SJCRH30 (cell line): ENCODE measurements at places on chromosomes 1 and 21.

GRCh38 chr21:44708866-44709425 is 2.4 kb downstream of the TSPEAR start:
- no peak for DNase-seq

DNA sequence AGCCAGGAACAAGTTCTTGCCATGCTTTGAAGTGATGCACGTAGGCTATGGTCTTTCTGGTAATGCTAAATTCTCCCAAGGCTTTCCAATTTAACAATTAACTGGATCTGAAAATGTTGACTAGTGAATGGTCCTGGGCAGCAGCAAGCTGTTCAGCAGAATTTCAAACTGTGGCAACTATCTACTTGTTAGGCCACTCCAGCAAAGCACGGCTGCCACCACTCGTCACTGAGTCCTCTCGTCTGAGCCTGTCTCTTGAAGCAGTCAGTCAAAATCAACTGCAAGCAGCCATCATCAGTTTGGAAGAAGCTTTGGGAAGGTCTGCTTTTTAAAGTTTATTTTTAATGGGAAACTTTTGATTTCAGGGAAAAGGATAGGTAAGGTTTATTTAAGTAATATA is 6.1 kb downstream of the FLVCR1 start:
- DNase-seq, result no peak

GRCh38 chr1:90405726-90406125 is 311.4 kb downstream of the BARHL2 start:
- DNase-seq, result no peak

- DNase-seq, result no peak
Observed at GRCh38 chr1:179380299-179380698, 14.5 kb downstream of the AXDND1 start.

DNA sequence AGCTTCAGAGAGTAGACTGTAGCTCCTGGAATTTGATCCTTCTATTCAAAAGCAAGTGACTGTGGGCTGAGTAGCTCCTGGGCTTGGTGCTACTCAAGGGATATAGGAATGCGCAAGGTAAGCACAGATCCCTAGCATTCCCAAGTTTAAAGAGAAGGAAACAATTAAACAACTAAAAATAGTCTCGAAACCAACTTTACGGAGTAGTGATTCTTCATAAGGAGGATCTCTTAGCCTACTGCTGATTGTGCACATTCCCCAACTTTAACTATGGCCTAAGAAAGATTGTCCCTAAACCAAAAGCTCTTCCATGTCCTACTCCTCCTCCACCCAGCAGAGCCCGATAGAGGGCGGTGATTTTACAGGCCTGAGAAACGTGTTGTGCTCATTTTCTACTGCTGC is 226.5 kb upstream of the CAMK1G start:
- no peak for DNase-seq

DNA sequence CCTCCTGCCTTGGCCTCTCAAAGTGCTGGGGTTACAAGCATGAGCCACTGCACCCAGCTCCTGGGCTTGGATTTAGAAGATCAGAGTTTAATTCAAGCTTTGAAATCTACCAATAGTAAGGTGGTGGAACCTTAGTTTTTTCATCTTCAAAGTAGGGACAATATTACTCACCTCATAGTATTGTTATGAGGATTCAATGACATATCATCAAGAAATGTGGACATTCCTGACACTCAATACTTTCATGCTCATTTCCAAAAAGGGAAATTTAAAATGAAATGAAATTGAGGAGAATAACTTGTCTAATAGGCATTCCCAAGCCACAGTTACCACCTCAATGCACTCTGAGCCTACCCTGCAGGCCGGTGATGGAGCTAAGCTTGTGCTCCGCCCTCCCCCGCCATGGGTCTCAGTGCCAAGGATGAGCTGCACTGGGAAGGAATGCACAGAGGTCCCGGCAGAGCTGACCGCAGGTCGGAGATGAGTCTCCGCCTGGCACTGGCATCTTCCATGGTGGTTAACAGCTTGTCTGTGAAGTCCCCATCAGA is 56.5 kb upstream of the BCAR3 start:
- peak; percentile 68 for DNase-seq

DNA sequence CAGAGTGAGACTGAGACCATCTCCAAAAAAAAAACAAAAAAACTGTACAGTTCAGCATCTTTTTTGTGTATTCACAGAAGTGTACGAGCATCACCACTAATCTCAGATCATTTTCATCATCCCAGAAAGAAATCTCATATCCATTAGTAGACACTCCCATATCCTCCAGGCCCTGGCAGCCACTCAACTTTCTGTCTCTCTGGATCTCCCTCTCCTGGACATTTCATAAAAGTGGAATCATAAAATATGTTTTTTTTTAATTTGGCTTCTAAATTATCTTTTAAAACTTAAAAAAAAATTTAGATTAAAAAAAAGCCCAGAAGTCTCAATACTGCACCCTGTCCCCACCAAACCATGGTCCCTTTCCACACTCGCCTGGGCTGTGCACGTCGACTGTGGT is 22.1 kb downstream of the RIPPLY3 start:
- DNase-seq, result no peak

GRCh38 chr1:72631449-72631848 is 349.1 kb upstream of the NEGR1 start:
- no peak for DNase-seq

- DNase-seq, result no peak
Observed at GRCh38 chr1:21893046-21893805, 43.9 kb downstream of the HSPG2 start.

GRCh38 chr1:168972225-168972624 is 134.3 kb upstream of the ATP1B1 start:
- no peak for DNase-seq

DNA sequence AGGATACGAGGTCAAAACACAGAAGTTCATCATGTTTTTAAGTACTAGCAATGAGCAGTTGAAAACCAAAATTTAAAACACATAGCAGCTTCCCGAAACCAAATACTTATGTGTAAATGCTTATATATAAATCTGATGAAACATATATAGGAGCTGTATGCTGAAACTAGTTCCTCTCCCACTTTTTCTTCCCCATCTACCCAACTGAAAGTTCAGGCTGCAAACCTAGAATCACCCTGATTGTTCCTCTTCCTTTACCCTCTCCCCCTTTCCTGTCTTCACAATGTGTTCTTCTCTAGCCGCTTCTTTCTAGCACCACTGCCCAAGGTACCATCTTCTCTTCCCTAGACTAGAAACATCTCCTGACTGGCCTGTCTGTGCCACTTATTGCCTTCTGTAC is 90.6 kb downstream of the ST3GAL3 start:
- DNase-seq, result no peak

DNA sequence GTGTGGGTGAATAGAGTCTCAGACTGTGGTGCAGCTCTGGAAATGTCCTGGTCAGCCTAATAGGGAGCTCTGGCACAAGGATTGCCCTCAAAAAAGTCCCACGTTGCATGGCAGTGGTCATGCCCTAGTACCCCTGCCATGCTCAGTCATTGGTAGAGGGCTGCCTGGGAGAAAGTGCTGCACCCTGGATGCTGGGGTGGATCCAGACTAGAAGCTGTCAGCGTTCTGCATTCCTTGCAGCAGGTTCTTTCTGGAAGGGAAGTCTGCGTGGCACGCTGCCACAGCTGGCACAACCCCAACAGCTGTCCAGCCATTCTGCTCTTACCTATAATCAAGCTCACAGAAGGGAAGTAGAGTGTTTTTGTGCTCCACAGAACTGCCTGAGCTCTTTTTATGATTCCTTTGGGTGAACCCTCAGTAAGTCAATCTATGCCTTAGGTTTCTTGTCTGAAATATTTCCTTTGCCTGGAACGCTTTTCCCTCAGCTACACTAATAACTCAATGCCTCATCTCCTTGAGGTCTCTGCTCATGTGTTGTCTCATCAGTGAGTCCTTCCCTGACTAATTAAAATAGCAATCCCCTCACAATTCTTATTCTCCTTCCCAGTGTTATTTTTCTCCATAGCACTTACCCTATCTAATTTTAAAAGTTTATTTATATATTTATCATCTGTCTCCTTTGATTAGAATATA is 61.5 kb upstream of the JAK1 start:
- peak; percentile 14 for DNase-seq

- no peak for DNase-seq
Observed at GRCh38 chr1:25766721-25767436, 33.1 kb upstream of the SELENON start.

DNA sequence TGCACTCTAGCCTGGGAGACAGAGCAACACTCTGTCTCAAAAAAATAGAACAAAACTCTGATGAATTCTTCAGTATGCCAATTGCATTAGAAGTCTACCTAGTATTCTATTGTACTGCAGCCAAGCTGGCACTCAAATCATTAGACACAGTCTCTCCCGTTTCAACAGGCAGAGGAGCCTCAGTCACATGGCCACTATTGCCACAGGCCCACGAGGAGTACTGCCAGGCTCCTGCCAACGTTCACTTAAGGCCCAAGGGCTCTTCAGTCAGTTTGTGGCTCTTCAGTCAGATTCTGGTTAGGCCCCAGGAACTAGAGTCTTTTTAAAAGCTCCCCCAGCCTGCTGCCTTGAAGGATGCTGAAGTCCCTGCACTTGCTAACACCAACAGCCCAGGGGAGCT is 73.4 kb downstream of the SH3BGR start:
- no peak for DNase-seq

- no peak for DNase-seq
Observed at GRCh38 chr1:67314696-67315095, 7.0 kb downstream of the IL12RB2 start.

GRCh38 chr1:43340559-43340958 is 2.9 kb downstream of the MPL start:
- DNase-seq, result no peak

DNA sequence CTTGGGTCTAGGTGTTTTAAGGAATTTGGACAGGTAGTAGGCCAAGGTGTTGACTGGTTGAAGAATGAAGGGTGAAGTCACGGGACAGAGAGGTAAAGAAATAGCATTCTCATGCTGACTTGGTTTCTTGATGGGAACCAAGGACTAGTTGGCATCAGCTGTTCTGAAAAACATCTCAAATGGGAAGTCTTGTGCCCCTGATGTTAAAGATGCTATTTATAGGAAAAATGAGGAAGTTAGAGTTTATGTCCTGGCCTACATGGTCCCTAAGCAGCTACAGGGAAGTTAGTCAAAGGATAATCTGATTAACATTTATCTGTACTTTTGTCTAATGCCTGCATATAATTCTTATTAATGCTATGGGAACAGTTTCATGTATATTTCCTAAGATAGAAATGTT is 262.4 kb downstream of the HHIPL2 start:
- DNase-seq, result no peak

GRCh38 chr1:170929835-170930554 is 5.3 kb upstream of the MROH9 start:
- DNase-seq, result peak; percentile 9

DNA sequence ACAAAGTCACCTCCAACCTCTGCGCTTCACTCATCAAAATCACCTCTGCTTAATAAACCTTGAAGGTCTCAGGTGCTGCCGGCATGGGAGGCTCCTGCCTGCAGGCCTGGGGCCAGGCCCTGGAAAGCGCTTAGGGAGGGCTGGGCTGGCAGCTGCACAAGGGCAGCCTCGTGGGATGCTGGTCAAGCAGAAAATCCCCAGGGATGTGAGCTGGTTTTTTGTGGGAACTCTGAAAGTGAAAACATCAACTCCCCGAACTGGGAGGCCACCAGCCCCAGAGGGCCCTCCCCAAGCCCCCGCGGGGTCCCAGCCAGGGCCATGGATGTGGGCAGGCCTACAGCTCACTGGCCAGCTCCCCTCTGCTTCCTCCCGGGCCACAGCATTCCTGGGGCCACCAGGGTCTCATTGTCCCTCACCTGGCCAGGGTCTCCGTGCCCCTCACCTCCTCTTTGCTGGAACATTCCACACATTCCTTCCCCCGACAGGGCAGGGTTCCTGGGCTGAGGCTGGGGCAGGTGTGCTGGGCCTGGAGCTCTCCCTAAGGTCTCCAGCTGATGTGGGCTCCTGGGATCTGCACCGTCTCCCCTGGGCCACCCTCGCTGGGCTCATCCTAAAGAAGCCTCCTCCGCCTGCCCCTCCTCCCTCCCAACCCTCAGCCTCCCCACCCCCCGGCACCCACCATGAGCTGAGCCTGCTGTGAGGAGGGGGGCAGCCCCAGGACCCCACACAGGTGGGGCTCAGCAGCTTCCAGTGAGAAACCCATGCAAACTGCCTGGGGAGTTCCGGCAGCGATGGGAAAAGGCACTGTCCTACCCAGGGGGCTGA is 36.0 kb upstream of the POFUT2 start:
- DNase-seq, result peak; percentile 63

- peak; percentile 79 for DNase-seq
Observed at GRCh38 chr1:167650269-167651160, 20.5 kb downstream of the RCSD1 start.

DNA sequence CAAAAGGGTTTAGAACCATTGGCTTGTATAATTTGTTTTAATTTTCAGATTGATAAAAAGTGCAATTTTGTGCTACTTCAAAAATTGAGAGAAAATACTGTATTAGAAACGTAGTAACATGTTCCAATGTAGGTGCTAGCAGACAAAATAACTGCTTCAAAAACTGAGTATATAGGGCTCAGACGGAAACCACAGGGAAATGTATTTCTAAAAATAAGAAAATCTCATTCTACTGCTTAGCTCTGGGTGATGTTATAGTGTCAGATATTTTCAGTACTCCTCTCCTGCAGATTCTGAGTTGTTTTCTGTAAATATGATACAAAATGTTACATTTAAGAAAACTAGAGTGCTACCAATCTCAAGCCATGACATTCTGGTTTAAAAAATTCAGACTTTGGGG is 55.4 kb downstream of the KCNK2 start:
- no peak for DNase-seq

- no peak for DNase-seq
Observed at GRCh38 chr1:43275826-43276620, 6.2 kb downstream of the TMEM125 start.

DNA sequence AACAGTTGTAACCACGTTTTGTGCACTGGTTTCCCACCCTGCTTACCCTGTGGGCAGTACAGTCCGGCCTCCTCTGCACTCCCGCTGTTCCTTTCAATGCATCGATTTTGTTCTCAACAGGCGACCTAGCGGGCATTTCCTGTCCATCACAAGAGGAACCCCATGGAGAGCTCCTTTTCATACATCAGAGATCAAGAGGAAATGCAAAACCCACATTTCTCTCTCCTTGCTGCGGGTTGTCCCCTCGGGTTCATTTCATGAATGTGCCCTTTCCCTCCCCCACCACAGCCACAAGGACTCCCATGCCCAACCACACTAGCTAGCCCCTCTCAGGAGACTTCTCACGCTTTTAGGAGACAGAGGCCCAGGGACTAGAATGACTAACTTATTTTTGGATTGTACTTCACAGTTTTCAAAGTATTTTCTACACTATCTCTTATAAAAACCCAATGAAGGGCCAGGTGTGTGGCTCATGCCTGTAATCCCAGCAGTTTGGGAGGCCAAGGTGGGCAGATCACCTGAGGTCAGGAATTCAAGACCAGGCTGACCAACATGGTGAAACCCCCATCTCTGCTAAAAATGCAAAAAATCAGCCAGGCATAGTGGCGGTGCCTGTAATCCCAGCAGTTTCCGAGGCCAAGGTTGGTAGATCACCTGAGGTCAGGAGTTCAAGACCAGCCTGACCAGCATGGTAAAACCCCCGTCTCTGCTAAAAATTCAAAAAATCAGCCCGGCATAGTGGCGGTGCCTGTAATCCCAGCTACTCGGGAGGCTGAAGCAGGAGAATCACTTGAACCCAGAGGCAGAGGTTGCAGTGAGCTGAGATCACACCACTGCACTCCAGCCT is 18.4 kb downstream of the ATP1A4 start:
- DNase-seq, result no peak

GRCh38 chr1:59126366-59126765 is 170.5 kb upstream of the FGGY start:
- no peak for DNase-seq
